Prostate gland (tissue), 2 donors: ENCODE measurements at places on chromosomes 7 and 10.

DNA sequence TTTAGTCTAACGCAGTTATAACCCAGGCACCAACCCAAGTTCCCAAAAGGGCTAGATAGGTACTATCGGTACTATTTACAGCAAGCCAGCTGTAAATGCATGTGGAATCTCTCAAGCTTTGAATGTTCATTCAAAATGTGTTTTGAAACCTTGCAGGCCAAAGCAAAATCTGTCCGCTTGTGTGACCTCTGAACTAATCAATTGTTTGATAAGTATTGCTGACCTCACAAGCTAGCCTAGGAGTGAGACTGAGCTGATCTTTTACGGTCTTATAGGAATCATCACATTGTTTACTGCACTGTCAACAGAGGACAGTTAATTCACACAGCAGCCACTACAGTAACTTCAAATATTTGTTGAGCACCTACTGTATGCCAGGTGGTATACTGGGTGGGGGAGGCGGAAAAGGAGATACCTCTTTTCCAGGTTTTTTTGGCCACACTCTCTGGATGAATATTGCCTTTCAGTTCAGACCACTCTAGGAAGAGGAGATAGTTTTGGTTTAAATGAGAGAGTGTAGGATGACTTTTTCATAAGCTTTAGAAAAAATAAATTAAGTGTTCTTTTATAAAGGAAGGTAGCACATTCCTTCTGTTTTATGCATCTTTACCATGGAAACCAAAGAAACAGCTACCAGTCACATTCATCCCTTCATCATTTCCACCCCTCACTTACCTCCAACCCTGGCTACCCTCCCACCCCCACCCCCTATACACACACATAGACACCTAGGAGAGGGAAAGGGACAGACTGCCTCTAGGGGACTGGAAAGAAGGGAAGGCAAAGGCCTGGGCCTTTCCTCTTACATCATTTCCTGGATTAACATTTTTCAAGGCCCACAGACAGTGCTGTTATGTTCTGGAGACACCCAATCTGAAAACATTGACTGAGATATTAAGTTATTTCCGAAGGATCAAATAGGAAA lies 2.4 kb downstream of the PAPSS2 start:
- no peak overlapping the region for H3K4me3 ChIP-seq
- no peaks in the 10 kb centered on the region for H3K27me3 ChIP-seq
- no peaks in the 10 kb centered on the region for H3K4me1 ChIP-seq
- H3K36me3 ChIP-seq: no peaks in the 10 kb centered on the region

- H3K4me3 ChIP-seq: no peak overlapping the region
- no peak overlapping the region for H3K27ac ChIP-seq
- no peaks in the 10 kb centered on the region for H3K36me3 ChIP-seq
- no peaks in the 10 kb centered on the region for H3K27me3 ChIP-seq
- no peak for DNase-seq
These were observed 33.4 kb upstream of the LRRC18 start for GRCh38 chr10:48973065-48973464.

- no peak for DNase-seq
- no peak overlapping the region for H3K4me3 ChIP-seq
- H3K27ac ChIP-seq: no peak overlapping the region
- no peaks in the 10 kb centered on the region for H3K4me1 ChIP-seq
These were observed 1.1 kb upstream of the ING3 start for GRCh38 chr7:120949393-120949911.

GRCh38 chr10:31204090-31204489 lies 114.9 kb upstream of the ZEB1 start:
- no peaks in the 10 kb centered on the region for H3K36me3 ChIP-seq
- H3K4me1 ChIP-seq: no peaks in the 10 kb centered on the region
- H3K4me3 ChIP-seq: no peak overlapping the region
- no peaks in the 10 kb centered on the region for H3K27me3 ChIP-seq
- DNase-seq: no peak
- no peak overlapping the region for H3K27ac ChIP-seq

GRCh38 chr10:133536198-133536597 lies 9.0 kb downstream of the CYP2E1 start:
- no peak for DNase-seq
- no peaks in the 10 kb centered on the region for H3K27me3 ChIP-seq
- H3K27ac ChIP-seq: no peak overlapping the region
- H3K4me3 ChIP-seq: no peak overlapping the region
- H3K36me3 ChIP-seq: no peaks in the 10 kb centered on the region

DNA sequence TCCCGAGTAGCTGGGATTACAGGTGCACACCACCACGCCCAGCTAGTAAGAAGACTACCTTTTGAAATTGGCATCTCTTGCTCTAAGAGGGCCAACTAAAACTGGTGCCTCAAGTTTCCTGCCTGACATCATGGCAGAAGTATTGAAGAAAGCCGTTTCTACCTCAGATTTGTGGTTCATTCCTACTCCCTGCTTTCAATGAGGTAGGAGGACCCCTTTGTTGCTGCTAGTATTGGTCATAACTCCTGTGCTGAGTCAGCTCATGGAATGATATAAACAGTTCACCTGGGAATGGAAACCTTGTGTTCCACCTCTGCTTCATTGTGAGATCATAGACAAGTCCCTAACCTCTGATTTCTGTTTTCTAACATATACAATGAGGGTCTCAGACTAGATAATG lies 82.8 kb downstream of the CDK6 start:
- H3K4me1 ChIP-seq: no peaks in the 10 kb centered on the region
- H3K27ac ChIP-seq: no peak overlapping the region
- no peaks in the 10 kb centered on the region for H3K36me3 ChIP-seq
- no peaks in the 10 kb centered on the region for H3K27me3 ChIP-seq
- no peak overlapping the region for H3K4me3 ChIP-seq

DNA sequence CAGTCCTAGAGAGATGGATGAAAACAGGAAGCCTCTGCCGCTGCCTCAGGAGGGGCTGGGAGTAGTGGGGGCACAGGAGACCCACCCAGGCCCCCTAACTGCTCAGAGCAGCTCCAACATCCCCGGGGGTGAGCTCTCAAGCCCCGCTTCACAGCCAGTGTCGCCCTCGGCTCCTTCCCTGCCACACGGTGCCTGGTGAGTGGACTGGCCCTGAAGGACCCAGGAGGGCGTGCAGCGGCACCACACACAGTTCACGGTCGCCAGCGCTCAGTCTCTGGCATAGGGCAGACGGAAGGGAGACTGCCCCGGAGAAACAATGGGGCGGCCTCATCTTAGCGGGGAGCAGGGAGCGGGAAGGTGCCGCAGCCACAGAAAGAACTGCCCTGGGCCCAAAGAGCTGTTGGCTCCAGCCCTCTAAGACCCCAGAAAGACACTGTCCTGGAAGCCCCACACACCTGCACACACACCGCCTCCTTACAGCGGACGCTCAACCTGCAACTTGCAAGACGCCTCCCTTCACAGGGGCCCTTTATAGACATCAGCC lies 1.2 kb downstream of the CLDN15 start:
- no peaks in the 10 kb centered on the region for H3K27me3 ChIP-seq
- H3K4me1 ChIP-seq: no peaks in the 10 kb centered on the region
- DNase-seq: no peak
- no peaks in the 10 kb centered on the region for H3K36me3 ChIP-seq
- H3K4me3 ChIP-seq: no peak overlapping the region

GRCh38 chr10:122474131-122474818 lies 12.9 kb downstream of the HTRA1 start:
- DNase-seq: no peak
- H3K36me3 ChIP-seq: no peaks in the 10 kb centered on the region
- no peaks in the 10 kb centered on the region for H3K27me3 ChIP-seq

- no peaks in the 10 kb centered on the region for H3K36me3 ChIP-seq
- no peaks in the 10 kb centered on the region for H3K4me1 ChIP-seq
- no peaks in the 10 kb centered on the region for H3K27me3 ChIP-seq
These were observed 163.1 kb downstream of the ARHGAP12 start for GRCh38 chr10:31765541-31765940.

DNA sequence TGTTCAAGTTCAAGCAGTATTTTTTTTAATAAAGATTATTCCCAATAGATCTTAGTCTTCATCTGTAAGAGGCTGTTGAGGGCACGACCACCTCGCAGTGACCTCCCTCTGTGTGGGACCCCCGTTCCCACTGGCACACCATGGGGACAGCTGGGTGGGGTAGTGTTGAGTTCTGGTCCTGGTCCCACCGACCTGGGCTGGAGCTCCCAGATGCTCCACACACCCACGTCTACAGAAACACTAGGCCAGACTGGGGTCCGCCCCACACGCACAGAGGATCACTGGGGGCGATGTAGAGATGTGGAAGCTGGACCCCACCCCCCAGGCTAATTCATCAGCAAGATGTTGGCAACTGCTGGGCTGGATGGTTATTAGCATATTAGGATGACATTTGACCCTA lies 623.6 kb downstream of the PTPRN2 start:
- no peak overlapping the region for H3K27ac ChIP-seq
- no peaks in the 10 kb centered on the region for H3K4me1 ChIP-seq

DNA sequence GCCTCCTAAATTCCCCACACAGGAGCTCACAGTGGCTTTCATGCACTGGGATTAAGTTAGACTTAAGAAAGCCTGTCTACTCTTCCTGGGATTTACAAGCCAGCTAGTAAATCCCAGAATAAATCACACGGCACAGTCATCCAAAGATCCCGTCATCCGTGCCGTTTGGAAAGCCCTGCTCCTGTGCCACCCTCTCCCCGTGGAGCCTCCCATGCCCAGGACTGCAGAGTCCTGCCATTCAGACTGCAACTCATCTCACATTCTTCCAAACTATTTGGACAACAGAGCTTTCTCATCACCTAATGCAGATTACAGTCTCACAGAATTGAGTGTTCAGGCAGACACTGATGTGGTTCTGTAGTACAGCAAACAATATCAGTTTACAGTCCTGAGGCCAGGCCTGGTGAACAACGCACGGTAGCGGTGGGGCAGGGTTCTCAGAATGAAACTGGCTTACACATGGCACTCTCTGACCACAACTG lies 166.5 kb downstream of the EGFR start:
- peak; percentile 41 for DNase-seq
- peaks cover 30% of the 10 kb centered on the region for H3K4me1 ChIP-seq
- peak overlapping the region; percentile 61 for H3K27ac ChIP-seq
- no peak overlapping the region for H3K4me3 ChIP-seq
- H3K27me3 ChIP-seq: no peaks in the 10 kb centered on the region

GRCh38 chr10:7561216-7561893 lies 105.4 kb downstream of the ITIH5 start:
- H3K36me3 ChIP-seq: no peaks in the 10 kb centered on the region
- peak; percentile 56 for DNase-seq
- peak overlapping the region; percentile 52 for H3K27ac ChIP-seq
- no peaks in the 10 kb centered on the region for H3K27me3 ChIP-seq

- no peak overlapping the region for H3K27ac ChIP-seq
- no peak overlapping the region for H3K4me3 ChIP-seq
- DNase-seq: no peak
These were observed 137.6 kb downstream of the LYZL1 start for GRCh38 chr10:29426420-29426819.

DNA sequence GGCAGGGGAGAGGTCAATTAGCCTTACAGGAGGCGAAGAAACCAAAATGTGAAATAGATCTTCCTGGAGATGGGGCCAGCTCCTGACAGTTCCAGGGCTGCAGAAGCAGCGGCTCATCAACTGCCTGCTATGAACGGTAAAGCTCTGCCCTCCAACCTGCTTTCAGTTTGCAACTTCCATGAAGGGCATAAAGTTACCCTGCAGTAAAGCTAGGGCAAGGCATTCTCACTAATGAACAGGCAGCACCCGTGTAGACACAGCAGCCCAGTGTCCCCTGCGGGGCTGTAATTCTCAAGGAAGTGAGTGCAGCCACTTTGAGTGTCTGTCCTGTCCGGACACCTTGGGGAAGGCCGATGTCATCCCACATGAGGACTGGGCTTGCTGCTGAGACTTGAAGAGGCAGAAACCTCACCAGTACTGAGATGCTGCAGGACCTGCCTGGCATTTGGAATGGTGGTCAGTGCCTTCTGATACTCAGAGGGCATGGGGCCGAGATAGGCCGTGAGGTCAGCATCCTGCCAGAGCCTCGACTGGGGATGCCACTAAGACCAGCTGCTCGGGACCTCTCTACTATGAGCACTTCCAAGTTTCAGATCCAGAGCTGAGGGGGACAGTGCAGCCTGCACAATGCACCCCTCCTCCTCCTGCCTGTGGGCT lies 26.1 kb upstream of the C10orf53 start:
- no peaks in the 10 kb centered on the region for H3K36me3 ChIP-seq
- H3K4me1 ChIP-seq: no peaks in the 10 kb centered on the region
- no peaks in the 10 kb centered on the region for H3K27me3 ChIP-seq
- no peak overlapping the region for H3K27ac ChIP-seq
- H3K4me3 ChIP-seq: no peak overlapping the region
- DNase-seq: no peak

- no peak overlapping the region for H3K27ac ChIP-seq
- no peaks in the 10 kb centered on the region for H3K27me3 ChIP-seq
- H3K36me3 ChIP-seq: no peaks in the 10 kb centered on the region
- no peaks in the 10 kb centered on the region for H3K4me1 ChIP-seq
These were observed 14.1 kb downstream of the FOXL3 start for GRCh38 chr7:303884-304573.

DNA sequence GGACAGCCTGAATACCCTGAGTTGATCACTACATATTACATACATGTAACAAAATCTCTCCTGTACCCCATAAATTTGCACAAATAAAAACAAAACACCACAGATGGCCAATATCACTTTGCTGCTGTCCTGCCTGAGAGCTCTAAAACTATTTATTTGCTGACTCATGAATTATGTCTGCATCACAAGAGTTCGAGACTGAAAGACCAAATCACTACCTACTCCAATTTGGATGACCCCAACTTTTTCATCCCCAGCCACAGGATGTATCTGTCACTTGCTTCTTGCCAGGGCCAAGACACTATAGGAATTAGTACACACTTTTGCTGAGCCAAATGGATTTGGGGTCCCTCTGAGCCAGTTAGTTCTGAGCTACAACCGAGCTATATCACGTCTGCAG lies 409.7 kb upstream of the NFE2L3 start:
- H3K4me1 ChIP-seq: no peaks in the 10 kb centered on the region
- no peaks in the 10 kb centered on the region for H3K36me3 ChIP-seq
- H3K4me3 ChIP-seq: no peak overlapping the region
- no peak overlapping the region for H3K27ac ChIP-seq
- no peaks in the 10 kb centered on the region for H3K27me3 ChIP-seq

DNA sequence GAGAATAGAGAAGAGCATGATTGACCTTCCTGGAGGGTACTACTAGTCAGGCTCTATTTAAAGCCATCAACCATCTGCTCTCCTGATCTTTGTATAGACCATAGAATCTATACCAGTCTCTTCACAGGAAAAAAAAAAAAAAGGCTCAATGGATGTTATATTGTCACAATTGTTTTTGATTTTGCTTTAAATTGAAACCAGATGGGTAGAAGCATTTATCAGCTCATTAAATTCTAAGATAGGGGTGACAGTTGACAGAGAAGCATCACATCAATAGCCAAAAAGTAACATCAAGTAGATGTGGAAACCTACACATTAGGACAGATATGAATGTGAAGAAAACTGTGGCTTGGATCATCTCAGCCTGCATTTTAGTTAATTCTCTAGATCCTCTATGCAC lies 558.9 kb upstream of the MBL2 start:
- DNase-seq: no peak
- no peak overlapping the region for H3K27ac ChIP-seq
- H3K36me3 ChIP-seq: no peaks in the 10 kb centered on the region
- no peak overlapping the region for H3K4me3 ChIP-seq
- H3K4me1 ChIP-seq: no peaks in the 10 kb centered on the region
- H3K27me3 ChIP-seq: no peaks in the 10 kb centered on the region

GRCh38 chr7:51327287-51327717 lies 10.7 kb upstream of the COBL start:
- no peaks in the 10 kb centered on the region for H3K27me3 ChIP-seq
- DNase-seq: no peak
- no peak overlapping the region for H3K27ac ChIP-seq
- no peaks in the 10 kb centered on the region for H3K36me3 ChIP-seq
- no peak overlapping the region for H3K4me3 ChIP-seq
